ENCODE measurements at places on chromosomes 5 and 9.

DNA sequence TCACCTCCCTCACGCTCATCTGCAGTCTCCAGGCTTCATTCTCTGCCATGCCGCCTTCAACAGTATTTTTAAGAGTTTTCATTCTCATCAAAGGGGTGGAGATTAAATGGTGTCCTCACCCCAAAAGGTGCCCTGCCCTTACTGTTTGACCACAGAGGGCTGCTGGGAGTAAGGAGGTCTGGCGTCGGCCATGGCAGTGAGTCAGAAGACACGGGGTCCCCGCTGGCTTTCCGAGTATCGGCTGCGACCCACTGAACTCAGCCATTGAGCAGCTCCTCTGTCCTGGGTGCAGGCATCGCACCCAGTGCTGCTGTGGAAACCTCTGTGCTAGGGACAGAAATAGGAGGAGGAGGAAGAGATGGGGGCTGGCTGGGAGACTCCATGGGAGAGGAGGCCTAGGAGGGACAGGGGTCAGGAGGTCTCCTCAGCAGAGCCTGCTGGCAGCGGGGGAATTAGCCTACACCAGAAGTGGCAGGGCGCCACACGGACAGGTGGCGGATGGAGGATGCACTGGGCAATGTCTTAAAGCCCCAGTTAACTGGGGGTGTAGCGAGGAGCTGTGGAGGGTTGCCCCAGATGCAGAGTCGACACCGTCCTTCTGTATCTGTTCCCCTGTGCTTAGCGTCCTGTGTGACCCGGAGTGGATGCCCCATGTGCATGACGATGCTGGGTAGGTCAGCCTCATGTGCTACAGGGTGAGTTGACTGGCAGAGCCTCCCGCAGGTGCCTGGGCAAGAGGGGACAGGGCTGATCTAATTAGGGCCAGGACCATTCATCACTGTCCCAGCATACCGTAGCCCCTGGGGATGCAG, 15.4 kb upstream of the PLEKHG4B start:
- DNase-seq = no peak

GRCh38 chr9:134065612-134066419, 2.0 kb downstream of the BRD3 start:
- DNase-seq = peak; percentile 6

GRCh38 chr5:12399868-12400267, 495.6 kb upstream of the CTNND2 start:
- DNase-seq = no peak

- no peak for DNase-seq
Observed at GRCh38 chr9:10055886-10056395, 556.9 kb downstream of the PTPRD start.

DNA sequence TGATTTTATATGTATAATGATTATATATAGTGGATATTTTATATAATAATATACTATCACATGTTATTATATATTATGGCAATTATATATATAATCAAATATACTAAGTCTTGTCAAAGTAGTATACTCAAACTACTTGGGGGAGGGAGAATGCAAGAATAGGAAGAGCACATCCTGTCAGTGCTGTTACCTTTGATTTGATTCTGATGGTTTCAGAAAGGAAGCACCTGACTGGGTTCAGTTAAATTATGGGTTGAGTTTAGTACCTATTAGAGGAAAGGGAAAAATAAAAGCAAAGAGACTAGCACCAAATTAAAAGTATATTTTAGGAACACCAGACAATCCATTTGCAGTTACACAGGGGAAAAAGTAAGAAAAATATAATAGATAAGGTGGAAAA, 107.6 kb downstream of the GRIA1 start:
- no peak for DNase-seq

GRCh38 chr5:95973793-95974325, 12.2 kb upstream of the ELL2 start:
- no peak for DNase-seq

GRCh38 chr5:41154491-41154890, 58.8 kb downstream of the C6 start:
- no peak for DNase-seq

- no peak for DNase-seq
Observed at GRCh38 chr5:152066784-152067183, 142.1 kb upstream of the GLRA1 start.

- no peak for DNase-seq
Observed at GRCh38 chr9:92614763-92615461, 55.0 kb downstream of the IPPK start.

GRCh38 chr5:14787801-14788579, 83.6 kb downstream of the ANKH start:
- DNase-seq = no peak

DNA sequence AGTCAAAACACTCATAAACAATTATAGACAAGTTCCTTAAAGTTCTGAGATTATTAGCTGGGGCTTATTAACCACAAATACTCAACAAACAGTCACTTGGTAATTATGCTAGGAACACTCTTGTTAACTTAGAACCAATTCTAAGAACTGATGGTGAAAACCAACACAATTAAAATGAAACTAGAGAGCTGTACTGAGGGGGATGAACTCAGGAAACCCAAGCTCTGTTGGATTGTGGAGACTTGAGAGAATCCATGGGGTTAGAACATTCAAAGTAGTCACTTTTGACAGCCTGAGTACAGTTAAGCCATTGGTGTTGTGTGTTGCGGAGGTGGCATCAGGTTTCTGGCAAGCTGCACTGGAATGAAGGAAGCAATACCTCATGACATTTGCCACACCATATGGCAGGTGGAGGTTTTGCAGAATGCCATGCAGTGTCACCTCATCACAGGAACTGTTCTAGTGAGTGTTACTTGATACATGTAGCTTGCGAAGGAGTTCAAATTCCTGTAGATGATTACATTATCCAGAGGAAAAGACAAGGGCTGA, 480.9 kb upstream of the CD180 start:
- DNase-seq = peak; percentile 99

Measured in G401 (cell line).